ENCODE measurements at places on chromosomes 2 and 18.

GRCh38 chr2:71880846-71881610, 266.6 kb downstream of the CYP26B1 start:
- no peak for DNase-seq

GRCh38 chr18:73006331-73006730, 138.5 kb upstream of the NETO1 start:
- DNase-seq, result no peak

GRCh38 chr2:239726631-239727181, 298.4 kb downstream of the NDUFA10 start:
- no peak for DNase-seq

DNA sequence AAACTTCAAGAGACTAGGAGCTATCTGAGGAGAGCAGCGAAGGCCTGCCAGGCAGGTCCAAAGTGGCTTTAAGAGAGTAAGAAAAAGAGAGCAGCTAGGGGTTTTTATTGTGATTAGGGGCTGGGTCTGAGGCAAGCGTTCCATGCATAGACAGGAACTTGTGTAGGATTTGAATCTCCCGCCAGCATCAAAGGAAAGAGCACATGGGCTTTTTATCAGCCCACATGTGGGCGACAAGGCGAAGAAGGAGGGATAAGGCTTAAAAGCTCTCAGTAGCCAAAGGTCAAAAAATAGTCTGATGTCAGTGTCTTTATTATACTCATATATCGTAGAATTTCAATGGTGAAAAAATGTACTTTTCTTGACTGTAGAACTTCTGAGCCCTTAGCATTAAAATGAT, 178.5 kb upstream of the TMEFF2 start:
- no peak for DNase-seq

- no peak for DNase-seq
Observed at GRCh38 chr2:188092734-188093133, 198.9 kb upstream of the GULP1 start.

DNA sequence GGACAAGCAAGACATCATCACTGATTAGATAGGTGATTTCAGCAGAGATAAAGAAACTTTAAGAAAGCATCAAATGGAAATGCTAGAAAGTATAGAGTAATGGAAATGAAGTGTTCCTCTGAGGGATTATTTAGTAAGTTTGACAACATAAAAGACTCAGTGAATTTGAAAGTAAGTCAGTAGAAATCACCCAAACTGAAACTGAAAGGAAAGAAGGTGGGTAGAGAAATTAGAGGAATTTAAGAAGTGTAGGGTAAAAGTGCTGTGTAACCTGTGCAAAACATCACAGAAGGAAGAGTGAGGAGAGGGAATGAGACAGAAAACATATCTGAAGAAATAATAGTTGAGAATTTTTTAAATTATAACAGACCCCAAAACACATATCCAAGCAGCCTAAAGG, 343.1 kb downstream of the CBLN2 start:
- no peak for DNase-seq

DNA sequence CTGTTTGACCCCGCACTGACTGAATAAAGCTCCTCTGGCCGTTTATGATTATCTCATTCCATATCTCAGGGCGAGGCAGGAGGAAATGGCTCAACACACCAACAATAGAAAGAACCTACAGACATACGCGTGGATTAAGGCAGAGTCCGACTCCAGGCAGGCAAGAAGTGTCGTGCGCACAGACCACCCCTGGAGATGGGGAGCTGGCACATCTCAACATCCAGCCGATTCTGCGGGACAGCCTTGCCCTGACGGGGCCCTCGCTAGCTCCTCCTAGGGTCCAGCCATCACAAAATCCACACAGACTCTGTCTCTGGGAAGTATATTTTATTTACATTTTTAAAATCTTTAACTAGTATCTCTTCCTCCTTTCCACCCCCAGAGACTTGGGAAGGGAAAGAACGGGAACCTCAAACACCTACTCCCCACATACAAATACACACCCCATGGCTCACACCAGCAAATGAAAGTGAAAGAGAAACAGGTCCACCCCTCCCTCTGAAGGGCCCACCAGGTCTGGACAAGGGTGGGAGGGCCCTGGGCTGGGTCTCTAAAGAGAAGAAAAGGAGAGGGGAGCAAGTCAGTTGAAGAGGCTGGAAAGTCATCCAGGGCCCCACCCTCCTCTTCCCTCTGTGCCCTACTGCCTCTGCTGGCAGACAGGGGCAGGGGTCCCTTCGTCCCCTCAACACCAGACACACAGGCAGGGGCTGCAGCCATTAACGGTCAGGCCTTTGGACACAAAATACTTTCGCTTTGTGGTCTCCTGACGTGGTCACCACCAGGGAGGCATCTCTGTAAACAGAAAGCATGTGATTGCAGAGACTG, 3.2 kb downstream of the GPBAR1 start:
- DNase-seq, result no peak

All from CD4-positive, alpha-beta T cell treated with Interleukin-6 for 4 hours (primary cell).